ENCODE measurements at places on chromosomes 2 and 18.

DNA sequence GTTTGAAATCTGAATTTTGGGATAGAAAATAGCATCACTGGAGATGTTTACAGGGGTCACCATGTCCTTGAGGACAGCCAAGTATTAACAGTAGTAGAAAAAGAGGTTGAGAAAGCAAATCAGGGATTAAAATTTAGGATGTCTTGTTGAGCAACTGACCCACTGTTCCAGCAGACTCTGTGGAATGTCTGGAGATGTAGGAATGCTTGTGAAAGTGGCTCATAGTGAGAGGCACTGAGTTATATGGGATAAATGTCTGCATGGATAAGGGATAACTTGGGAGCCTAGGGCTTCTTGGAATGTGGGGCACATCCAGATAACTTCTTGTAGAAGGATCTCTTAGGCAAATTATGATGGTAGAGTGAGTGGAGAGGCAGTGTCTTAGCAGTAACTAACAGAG, 495.0 kb downstream of the TMX3 start:
- no peak for DNase-seq

DNA sequence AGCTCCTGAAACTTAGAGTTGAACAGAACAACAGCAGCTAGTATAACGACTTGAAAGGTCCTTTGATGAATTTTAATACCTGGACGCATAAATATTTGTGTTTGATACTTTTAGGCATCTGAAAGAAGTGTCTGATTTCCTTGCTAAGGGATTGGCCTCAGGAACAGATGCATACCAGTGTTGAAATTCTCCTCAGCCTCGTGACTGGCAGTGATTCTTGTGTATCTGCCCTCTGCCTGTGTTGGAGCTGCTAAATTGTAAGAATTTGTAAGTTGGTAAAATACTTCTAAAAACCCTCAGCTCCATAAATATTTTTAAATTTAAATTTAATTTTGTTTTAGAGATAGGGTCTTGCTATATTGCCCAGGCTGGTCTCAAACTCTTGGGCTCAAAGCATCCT, 22.4 kb upstream of the SCYGR1 start:
- no peak for DNase-seq

DNA sequence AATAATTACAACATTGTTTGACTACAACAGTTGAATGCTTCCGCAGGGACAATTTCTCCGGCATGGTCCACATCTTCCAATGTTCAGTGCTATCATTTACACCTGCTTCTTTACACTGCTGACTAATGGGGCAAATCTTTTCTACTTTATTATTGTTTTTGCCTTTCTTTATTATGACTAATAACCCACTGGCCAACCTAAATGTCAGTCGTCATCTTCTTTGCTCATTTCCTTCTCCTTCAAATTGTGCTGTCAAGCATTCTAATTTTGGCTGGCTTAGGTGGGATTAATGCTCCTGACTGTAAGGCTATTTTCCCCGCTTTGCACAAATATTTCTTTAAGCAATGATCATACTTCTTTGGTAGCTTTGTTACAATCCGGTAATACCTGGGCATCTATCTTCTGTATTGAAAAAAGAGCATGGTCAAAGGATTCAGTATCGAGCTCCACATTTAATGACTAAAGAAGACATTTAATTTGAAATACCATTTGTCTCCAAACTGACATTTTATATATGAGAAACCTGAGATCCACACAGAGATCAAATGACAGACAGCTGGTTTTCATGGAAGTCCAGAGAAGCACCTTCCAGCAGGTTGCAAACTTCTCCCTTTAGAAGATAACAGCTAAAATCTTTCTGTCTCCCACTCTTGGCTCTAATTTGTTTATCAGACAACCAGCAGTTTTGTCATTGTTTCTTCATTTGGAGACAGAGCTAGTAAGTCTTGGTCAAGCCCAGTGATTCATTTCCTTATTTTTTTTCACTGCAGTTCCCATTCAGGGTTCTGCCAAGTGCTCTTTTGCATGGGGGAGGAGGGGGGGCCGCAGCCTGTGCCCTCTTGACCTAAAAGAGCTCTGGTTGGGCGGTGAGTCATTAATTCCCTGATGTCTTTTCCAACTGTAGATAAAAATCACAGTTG, 132.9 kb downstream of the SOCS6 start:
- DNase-seq: peak; percentile 94

GRCh38 chr2:221134718-221135117, 437.4 kb downstream of the EPHA4 start:
- DNase-seq: no peak

GRCh38 chr2:40741532-40741931, 289.6 kb upstream of the SLC8A1 start:
- no peak for DNase-seq

- no peak for DNase-seq
Measured at GRCh38 chr2:142307086-142307485, 176.3 kb upstream of the LRP1B start.
